NCI-H2107 (cell line): ENCODE measurements at places on chromosomes 5 and 9.

GRCh38 chr5:118762291-118762690 lies 226.1 kb downstream of the DTWD2 start:
- no peak for DNase-seq

- no peak for DNase-seq
Observed at GRCh38 chr9:10014889-10015288, 597.9 kb downstream of the PTPRD start.

GRCh38 chr9:114592356-114592755 lies 4.8 kb downstream of the ATP6V1G1 start:
- DNase-seq = no peak

DNA sequence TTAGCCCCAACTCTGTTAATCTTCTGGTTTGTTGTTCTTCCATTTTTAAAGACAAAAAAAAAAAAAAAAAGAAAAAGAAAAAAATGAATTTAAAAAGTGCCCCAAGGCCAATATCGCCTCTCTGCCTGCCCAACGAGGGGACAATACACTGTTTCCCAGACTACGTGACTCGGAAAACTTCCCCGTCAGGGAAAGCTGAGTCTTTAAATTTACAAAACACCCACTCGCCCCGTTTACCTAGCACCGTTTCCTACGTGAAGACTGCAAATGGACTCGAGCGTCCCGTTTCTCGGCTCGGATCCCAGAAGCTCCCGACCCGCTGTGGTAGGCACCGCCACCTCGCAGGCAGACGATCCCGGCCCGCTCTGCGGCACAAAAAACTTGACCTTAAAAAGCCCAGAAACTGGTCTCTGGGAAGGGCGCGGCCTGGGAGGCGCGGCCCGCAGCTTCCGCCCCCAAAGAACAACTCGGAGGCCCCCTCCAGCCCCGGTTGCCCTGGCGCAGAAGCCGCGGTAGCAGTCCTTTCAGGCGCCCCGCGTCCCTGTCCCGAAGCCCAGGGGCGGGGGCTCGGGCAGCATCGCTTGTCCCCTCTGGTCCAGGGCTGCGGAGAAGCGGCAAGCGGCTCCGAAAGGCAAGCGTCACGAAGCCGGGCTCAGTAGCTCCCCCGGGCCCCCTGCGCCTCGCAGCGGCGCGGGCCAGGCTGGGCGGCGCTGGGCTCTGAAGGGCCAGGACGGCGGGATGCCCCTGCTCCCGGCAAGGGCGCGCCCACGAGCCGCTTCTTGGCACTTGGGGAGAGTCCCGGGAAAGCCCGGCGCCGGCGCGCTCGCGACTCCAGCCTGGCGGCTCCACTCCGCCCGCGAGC lies at the start of gene GCNT4:
TSS of gene GCNT4 (minus strand) at position 367 of the 862 bp plus-strand sequence. CDS start 22,521 bp downstream, outside the sequence.
- no peak for DNase-seq

GRCh38 chr9:22286661-22287060 lies 160.0 kb upstream of the DMRTA1 start:
- DNase-seq = no peak

GRCh38 chr9:134285215-134285845 lies 40.9 kb upstream of the RXRA start:
- no peak for DNase-seq
